Sigmoid colon (tissue), 7 donors: ENCODE measurements at places on chromosomes 11 and 22. TPM values are rescaled to one million over a fixed set of nuclear protein-coding genes. Genes with fewer than 3 reads are reported as not detected.

The KCNJ4 gene
- not detected for polyA plus RNA-seq

DNA sequence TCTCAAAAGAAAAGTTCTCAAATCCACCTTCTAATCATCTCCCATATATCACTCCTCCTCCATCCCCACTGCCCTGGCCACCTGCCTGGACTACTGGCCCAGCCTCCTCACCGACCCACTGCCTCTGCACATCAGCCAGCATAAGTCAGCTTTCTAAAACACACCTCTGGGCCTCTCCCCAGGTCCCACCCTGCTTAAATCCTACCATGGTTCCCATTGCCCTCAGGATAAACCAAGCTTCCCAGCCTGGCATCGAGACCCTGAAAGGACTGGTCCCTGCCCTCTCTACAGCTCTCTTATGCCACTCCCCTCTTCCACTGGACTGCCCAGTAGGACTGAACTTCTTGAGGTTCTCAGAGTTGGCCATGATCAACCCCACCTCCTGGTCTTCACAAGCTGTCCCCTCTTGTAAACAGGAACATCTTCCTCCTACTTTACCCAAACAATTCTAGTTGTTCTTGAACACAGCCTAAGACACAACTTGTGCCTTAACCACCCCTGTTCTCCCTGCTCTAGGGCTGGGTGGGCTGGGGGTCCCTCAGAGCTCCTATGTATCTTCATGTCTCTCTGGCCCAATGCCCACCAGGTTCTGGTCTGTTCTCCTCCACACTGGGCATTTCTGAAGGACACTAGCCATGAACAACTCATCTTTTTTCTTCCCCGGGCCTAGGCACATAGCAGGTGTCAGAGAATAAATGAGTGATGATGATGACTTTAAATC lies 12.6 kb upstream of the P2RY6 start:
- H3K36me3 ChIP-seq, result no peaks in the 10 kb centered on the region
- H3K27ac ChIP-seq, result no peak overlapping the region
- peak; percentile 32 for DNase-seq
- H3K27me3 ChIP-seq, result peaks cover 6% of the 10 kb centered on the region

- no peaks in the 10 kb centered on the region for H3K27me3 ChIP-seq
- no peak for DNase-seq
- H3K4me1 ChIP-seq, result peaks cover 14% of the 10 kb centered on the region
- no peak overlapping the region for H3K4me3 ChIP-seq
- no peaks in the 10 kb centered on the region for H3K36me3 ChIP-seq
Measured at GRCh38 chr11:65377036-65377435, 5.4 kb downstream of the SLC25A45 start.

- no peak for DNase-seq
- H3K4me1 ChIP-seq, result no peaks in the 10 kb centered on the region
- no peak overlapping the region for H3K4me3 ChIP-seq
- H3K36me3 ChIP-seq, result peaks cover 97% of the 10 kb centered on the region
- no peaks in the 10 kb centered on the region for H3K27me3 ChIP-seq
Measured at GRCh38 chr11:6458352-6459098, 15.2 kb downstream of the TRIM3 start.

- DNase-seq, result no peak
- H3K27ac ChIP-seq, result peak overlapping the region; percentile 54
- no peaks in the 10 kb centered on the region for H3K36me3 ChIP-seq
- no peaks in the 10 kb centered on the region for H3K27me3 ChIP-seq
- H3K4me3 ChIP-seq, result no peak overlapping the region
Measured at GRCh38 chr22:37728620-37729019, 31.8 kb downstream of the TRIOBP start.

- no peak overlapping the region for H3K4me3 ChIP-seq
- H3K4me1 ChIP-seq, result peaks cover 15% of the 10 kb centered on the region
- H3K36me3 ChIP-seq, result no peaks in the 10 kb centered on the region
Measured at GRCh38 chr11:123427405-123427804, 2.7 kb upstream of the GRAMD1B start.

DNA sequence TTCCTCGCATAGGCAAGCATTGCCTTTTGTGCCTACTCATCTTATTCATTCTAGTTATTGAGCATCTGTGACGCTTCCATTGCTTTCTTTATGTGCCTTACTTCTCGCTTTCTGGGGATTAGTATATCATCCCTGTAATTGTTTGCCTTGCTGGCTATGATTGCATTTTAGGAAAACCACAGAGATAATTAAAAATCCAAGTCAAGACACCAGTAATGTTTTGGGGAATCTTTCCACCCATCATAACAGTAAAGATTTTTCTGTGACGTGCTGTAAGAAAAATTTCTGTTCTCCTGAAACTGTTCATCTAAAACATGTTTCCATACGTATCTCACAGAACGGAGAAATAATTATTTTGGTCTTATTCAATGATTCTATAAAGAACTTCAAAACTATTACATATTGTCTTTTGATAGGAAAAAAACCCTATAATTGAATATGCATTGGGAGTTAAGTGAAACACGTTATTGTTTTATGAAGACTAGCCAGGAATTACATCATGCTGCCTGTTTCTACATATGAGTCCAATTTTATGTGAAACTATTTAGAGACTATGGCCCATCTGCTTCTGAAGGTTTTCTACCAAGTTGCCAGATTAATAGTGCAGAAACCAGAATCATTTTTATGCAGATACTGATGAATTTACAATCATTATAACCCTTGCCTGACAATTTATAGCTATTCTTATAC lies 133.7 kb upstream of the FIBIN start:
- no peak overlapping the region for H3K4me3 ChIP-seq
- H3K4me1 ChIP-seq, result no peaks in the 10 kb centered on the region
- H3K36me3 ChIP-seq, result no peaks in the 10 kb centered on the region
- H3K27ac ChIP-seq, result no peak overlapping the region
